ENCODE measurements at places on chromosomes 1 and 21.

- no peak for DNase-seq
Measured at GRCh38 chr21:32426592-32427051, 14.1 kb downstream of the EVA1C start.

DNA sequence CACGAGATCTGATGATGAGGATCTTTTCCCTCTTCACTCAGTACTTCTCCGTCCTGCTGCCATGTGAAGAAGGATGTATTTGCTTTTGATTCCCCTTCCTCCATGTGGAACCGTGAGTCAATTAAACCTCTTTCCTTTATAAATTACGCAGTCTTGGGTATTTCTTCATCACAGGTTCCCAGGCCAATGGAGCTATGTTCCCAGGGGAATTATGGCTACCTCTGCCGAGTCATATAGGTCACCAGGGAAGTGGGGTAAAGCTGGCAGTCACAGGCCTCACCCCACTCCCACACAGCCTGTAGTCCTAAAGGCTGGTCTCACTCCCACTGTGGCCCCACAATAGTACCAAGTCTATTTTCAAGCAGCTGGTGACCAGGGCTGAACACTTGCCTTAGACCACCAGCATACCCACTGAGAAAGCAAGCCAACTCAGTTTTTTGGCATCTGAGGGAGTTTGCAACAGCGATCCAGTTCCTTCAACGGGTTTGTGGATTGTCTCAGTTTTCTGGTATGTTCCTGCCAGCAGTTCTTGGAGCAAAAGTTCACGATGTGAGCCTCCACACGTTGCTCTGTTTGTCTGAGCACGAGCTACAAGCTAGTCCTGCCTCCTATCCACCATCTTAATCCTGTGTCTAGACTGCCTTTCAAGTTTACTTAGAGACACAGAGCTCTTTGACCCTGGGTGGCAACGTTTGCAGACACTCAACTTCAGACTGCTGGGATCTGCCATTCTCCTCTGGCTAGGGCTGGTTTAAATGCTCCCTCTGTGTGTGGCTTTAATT lies 104.5 kb downstream of the CENPF start:
- DNase-seq = no peak

DNA sequence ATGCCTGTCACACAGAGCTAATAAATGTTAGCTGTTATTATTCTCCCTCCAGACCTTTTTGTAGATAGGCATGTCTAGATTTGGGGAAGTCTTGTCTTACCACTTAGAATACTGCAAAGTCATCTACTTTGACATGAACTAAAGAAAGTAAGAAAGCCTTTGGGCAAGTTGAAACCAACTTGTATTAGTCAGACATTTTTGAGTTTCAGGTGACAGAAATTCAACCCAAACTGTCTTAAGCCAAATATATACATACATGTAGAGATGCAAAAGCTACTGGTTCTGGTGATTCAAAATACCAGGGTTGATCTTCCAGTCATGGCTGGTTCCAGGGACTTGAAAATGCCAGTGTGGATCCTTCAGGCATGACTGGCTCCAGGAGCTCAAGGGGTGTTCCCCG lies 276.8 kb upstream of the TMEM51 start:
- DNase-seq = no peak

DNA sequence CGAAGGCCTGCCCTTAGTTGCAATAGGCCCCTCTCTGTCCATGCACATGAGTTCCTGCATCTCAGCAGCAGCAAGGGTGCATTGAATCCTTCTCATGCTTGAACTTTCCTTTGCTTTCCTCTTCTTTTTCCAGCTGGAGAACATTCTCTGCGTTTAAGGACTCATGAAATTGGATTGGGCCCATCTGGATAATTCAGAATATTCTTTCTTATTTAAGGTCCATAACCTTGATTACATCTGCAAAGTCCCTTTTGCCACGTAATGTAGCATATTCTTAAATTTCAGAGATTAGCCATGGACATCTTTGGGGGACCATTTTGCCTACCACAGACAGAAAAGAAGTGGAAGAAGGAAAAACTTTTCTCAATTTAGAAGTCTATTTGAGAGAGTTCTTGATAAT lies 159.7 kb upstream of the C21orf91 start:
- DNase-seq = no peak

- no peak for DNase-seq
Measured at GRCh38 chr21:32461503-32461902, 49.0 kb downstream of the EVA1C start.

GRCh38 chr1:173044656-173045055 lies 6.1 kb downstream of the TNFSF18 start:
- DNase-seq = no peak

GRCh38 chr1:9280015-9280860 lies 12.5 kb upstream of the SPSB1 start:
- DNase-seq = peak; percentile 48

DNA sequence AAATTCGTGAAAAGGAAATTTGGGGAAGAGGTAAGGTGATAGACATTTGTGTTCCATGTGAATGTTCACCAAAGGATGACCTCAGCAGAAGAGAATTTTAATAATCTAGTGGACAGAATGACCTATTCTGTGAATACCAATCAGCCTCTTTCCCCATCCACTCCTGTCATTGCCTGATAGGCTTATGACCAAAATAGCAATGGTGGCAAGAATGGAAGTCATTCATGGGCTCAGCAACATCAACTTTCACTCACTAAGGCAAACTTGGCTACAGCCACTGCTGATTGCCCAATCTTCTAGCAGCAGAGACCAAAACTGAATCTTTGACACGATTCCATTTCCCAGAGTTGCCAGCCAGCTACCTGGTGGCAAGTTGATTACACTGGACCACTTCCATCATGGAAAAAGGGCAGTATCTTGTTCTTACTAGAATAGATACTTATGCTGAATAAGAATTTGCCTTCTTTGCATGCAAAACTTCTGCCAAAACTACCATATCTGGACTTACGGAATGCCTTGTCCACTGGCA lies 348.7 kb upstream of the PBX1 start:
- no peak for DNase-seq
